ENCODE measurements at places on chromosomes 5 and 9.

DNA sequence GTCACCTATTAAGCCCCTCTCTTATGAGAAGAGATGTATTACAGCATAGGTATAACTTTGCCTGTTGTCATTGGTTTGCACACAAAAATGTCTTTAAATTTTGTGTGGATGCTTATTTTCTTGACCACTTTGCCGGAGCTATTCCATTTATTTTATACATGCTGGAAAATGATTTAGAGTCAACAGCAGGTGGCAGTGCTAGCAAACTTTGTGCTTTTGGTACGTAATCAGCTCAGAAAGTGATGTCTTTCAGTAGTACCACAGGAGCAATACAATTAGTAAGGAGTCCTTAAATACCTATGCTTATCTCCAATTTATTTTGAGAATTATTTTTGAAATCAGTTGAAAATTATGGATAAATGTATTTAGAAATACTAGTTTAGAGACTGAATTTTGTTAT, 19.8 kb upstream of the NUDT12 start:
- DNase-seq = no peak

DNA sequence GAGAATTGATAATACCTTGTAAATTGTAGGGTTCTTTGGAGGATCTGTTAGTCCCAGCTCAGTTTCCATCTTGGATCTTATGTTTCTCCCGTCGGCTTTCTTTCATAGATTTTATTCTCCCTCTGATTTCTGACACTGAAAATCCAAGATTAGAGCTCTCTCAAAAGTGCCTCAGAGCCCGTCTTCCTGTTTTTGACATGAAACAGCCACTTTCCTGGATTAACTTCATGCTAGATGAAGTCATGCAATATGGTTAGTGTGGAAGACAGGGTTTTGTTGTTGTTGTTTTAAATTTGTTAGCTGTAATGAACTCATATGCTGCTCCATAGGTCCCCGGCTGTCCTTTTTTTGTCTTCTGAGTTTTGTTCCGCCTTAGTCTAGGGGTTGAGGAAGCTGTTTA, 51.6 kb upstream of the ZFR start:
- no peak for DNase-seq

GRCh38 chr9:71929223-71929622, 17.8 kb downstream of the C9orf85 start:
- DNase-seq = no peak

- peak; percentile 37 for DNase-seq
These were observed 3.2 kb upstream of the FBLL1 start for GRCh38 chr5:168525856-168526255.

DNA sequence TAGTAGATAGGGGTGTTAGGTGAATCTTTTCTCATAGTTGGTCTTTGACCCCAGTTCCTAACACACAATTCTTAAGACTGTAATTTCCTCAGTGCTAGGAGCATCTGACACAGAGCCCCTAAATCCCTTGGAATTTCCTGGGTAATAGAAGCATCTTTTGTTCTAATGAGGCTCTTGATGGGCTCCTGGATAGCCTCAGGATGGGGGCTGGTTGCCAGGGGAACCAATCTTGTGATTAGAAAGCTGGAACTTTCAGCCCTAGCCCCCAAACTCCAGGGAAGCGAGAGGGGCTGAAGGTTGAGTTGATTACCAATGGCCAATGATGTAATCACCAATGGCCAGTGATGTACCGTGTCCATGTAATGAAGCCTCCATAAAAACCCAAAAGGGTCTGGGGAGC, 44.5 kb downstream of the CCDC125 start:
- no peak for DNase-seq

- no peak for DNase-seq
These were observed 71.6 kb downstream of the SETX start for GRCh38 chr9:132283165-132283564.

- no peak for DNase-seq
These were observed 301.7 kb downstream of the MRPS30 start for GRCh38 chr5:45110399-45110798.

- no peak for DNase-seq
These were observed 143.0 kb downstream of the FGF1 start for GRCh38 chr5:142542906-142543305.

Data from HuH-7.5 (cell line).